ENCODE measurements at places on chromosomes 13 and 19. TPM values are rescaled to one million over a fixed set of nuclear protein-coding genes. Genes with fewer than 3 reads are reported as not detected.

GRCh38 chr13:95418946-95419345 lies 117.7 kb upstream of the ABCC4 start:
- H3K4me3 ChIP-seq: no peak overlapping the region
- no peaks in the 10 kb centered on the region for H3K27me3 ChIP-seq
- no peak for DNase-seq
- H3K27ac ChIP-seq: no peak overlapping the region
- no peaks in the 10 kb centered on the region for H3K36me3 ChIP-seq

Gene FBXL12
- total RNA-seq: 9.9 TPM

Gene ELOF1
- 33.5 TPM for total RNA-seq

- no peaks in the 10 kb centered on the region for H3K27me3 ChIP-seq
- DNase-seq: no peak
- no peaks in the 10 kb centered on the region for H3K4me1 ChIP-seq
- H3K27ac ChIP-seq: no peak overlapping the region
- H3K36me3 ChIP-seq: no peaks in the 10 kb centered on the region
Observed at GRCh38 chr19:18731562-18732008, 48.1 kb downstream of the CRTC1 start.

DNA sequence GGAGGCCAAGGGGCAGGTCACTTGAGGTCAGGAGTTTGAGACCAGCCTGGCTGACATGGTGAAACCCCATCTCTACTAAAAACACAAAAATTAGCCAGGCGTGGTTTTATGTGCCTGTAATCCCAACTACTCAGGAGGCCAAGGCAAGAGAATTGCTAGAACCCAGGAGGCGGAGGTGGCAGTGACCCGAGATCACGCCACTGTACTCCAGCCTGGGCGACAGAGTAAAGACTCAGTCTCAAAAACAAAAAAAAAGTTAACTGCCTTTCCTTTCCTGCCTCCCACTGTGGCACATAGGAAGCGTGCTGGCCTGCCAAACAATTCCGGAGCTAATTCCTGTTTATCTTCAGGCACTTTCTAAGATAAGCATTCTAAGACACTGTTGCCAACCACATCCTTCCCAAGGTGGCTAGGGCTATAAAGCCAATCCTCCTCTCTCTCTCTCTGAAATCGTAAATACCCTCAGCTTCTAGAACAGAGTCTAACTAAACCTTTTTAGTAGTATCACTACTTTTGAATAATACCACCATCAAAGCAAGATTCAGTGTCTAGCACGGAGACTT lies 21.6 kb downstream of the SLC25A30 start:
- H3K4me3 ChIP-seq: no peak overlapping the region
- H3K4me1 ChIP-seq: no peaks in the 10 kb centered on the region
- H3K36me3 ChIP-seq: peaks cover 83% of the 10 kb centered on the region
- H3K27ac ChIP-seq: no peak overlapping the region
- no peak for DNase-seq
- no peaks in the 10 kb centered on the region for H3K27me3 ChIP-seq

GRCh38 chr13:42645717-42646116 lies 71.8 kb downstream of the TNFSF11 start:
- no peaks in the 10 kb centered on the region for H3K36me3 ChIP-seq
- no peaks in the 10 kb centered on the region for H3K27me3 ChIP-seq
- H3K4me3 ChIP-seq: no peak overlapping the region

GRCh38 chr19:11465600-11465999 lies 15.2 kb downstream of the ELAVL3 start:
- no peaks in the 10 kb centered on the region for H3K27me3 ChIP-seq
- no peaks in the 10 kb centered on the region for H3K4me1 ChIP-seq
- H3K27ac ChIP-seq: no peak overlapping the region
- H3K4me3 ChIP-seq: no peak overlapping the region

Gene CGB5
- not detected for total RNA-seq

Gene ADAMTS10
- total RNA-seq: 7.9 TPM

DNA sequence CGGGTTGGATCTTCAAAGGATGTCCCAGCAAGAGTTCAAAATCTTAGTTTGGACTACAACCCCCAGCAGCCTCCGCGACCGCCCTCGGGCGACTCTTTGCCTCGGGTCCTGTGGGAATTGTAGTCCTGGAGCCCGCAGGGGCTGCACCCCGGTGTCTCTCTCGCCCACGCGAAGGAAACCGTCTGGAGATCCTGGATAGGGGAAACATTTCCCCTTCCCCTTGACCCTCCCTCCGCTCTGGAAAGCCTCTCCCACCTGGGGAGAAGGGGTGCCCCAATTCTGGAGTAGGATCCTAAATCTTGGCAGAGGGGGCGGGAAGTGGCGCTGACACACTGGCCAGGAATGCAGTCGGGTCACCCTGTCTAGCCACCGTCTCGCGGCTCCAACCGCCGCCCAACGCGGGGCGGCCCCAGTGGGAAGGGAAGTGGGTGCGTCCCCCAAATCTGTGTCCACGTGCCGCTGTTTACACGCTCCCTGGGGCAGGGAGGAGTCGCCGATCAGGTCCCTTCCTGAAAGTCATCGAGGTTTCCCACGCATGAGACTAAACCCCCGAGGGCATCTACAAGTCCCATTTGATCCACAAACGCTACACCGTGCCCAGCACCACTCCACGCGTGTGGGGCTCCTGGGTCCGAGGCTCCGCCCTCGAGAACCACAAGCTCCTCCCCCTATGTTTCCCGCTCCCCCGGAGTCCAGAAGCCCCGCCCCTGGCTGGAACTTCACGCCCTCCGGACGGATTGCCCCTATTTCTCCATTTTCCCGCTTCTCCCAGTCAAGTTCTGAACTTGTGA lies 761 bp upstream of the PPP1R13L start:
- peak; percentile 93 for DNase-seq
- peak overlapping the region; percentile 87 for H3K4me3 ChIP-seq
- no peaks in the 10 kb centered on the region for H3K36me3 ChIP-seq
- peak overlapping the region; percentile 93 for H3K27ac ChIP-seq
- no peaks in the 10 kb centered on the region for H3K27me3 ChIP-seq
- H3K4me1 ChIP-seq: no peaks in the 10 kb centered on the region

DNA sequence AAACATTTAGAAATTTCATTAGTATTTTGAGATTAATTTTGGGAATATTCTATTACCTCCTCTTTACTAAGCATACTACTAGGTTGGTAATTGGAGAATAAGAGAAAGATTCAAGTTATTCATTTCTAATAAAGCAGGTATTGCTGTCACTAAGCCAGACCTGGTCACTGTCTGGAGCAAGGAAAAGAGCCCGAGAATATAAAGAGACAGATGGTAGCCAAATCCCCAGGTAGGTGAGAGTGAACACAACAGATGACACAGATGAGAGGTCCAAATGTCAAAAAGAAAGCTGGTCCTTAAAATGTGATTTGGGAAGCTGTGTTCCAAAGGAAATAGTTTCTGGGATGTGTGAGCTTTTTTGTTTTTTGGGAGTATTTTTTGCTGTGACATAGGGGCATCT lies 128.6 kb downstream of the ZNF100 start:
- no peaks in the 10 kb centered on the region for H3K36me3 ChIP-seq
- DNase-seq: no peak
- no peak overlapping the region for H3K4me3 ChIP-seq
- no peaks in the 10 kb centered on the region for H3K27me3 ChIP-seq
- no peak overlapping the region for H3K27ac ChIP-seq

Gene PLK5
- not detected for total RNA-seq

DNA sequence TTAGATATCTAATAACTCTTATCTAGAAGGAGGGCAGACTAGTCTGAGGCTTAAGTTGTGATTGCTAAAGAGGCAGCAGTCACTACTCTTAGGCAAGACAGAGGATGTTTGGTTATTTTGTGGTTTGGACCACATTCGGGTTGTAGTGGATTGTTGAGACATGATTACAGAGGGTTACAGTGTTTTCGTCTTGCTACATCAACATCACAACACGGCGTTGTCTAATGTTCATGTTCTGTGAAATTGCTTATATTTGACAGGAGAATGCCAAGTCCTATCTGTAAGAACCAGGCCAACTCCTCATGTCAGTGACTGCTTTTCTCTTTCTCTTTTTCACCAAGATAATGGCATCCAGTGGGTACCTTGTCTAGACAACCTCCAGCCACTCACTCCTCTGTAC lies 16.8 kb upstream of the TM9SF2 start:
- DNase-seq: no peak
- H3K4me1 ChIP-seq: no peaks in the 10 kb centered on the region
- H3K27me3 ChIP-seq: no peaks in the 10 kb centered on the region
- no peaks in the 10 kb centered on the region for H3K36me3 ChIP-seq
- no peak overlapping the region for H3K4me3 ChIP-seq
- no peak overlapping the region for H3K27ac ChIP-seq

DNA sequence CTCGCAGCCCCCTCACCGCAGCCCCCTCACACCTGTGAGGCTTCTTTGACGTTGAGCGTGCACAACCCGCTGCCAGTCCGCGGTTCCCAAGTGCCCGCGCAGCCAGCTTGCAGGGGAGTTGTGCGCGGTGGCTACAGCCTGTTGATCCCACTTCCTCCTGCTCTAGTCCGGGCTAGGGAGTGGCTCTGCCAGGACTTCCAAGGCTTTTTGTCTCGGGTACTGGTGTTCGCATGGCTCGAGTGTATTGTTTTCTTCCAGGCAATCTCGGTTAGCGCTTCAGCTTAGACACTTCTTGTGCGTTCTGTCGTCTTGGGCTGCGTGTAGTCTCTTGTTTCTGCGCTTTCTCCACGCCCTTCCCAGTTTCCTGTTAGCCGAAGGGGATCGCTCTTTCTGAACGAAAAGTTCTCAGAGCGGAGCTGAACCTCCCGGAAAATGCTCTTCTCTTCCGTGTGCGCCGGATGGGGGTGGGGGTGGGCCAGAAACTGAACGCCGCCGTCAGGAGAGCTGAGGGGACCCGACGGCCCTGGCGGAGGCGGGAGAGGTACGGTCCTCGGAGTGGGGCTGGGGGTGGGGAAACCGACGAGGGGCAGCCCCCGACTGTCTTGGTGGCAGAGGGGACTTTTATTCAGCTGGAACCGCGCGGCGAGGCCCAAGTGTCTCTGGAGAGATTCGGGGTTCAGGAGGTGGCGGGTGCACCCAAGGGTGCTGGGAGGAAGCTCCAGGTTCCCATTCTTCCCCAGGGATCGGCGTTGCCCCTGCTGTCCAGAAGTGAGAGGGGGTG lies 697 bp upstream of the DGKH start:
- no peaks in the 10 kb centered on the region for H3K36me3 ChIP-seq
- DNase-seq: peak; percentile 52
- H3K27me3 ChIP-seq: no peaks in the 10 kb centered on the region
- H3K4me1 ChIP-seq: peaks cover 3% of the 10 kb centered on the region

Gene IGFL3
- total RNA-seq: not detected

DNA sequence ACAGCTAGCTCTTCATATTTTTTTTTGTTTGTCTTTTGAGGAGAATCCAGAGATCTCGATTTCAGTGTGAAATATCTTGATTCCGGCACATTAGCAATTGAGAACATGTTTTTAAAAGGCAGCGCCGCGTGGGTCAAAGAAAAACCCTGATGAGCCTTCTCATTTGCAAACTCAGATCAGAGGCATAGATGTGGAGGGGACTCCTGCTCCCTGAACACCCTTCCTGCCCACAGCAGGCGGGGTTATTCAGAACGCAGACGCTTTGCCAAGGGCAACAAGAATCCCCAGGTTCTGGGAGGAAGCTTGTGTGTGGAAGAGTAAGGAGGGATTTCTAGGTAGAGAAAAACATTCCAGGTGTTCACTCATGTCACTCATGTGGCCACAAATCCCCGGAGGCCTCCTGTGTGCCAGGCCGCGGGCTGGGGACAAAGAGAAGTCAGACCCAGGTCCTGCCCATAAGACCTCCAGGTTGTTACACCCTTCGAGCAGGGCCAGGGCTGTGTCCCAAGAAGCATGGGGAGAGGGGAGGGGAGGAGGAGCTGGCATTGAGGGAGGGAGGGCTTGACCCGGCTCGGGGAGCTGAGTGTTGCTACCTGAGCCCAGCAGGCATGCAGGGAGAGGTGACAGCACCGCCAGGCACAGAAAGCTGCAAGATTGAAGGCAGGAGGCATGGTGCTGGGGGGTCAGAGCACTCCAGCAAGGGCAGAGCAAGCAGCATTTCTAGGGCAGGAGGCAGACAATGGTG lies 15.9 kb upstream of the IGLON5 start:
- no peaks in the 10 kb centered on the region for H3K27me3 ChIP-seq
- no peaks in the 10 kb centered on the region for H3K36me3 ChIP-seq
- no peak overlapping the region for H3K27ac ChIP-seq
- no peak for DNase-seq
- H3K4me1 ChIP-seq: no peaks in the 10 kb centered on the region

Gene ATP8A2
- not detected for total RNA-seq

GRCh38 chr13:73450583-73450982 lies 391.8 kb downstream of the KLF5 start:
- H3K27me3 ChIP-seq: no peaks in the 10 kb centered on the region
- no peak overlapping the region for H3K4me3 ChIP-seq
- H3K27ac ChIP-seq: no peak overlapping the region
- no peaks in the 10 kb centered on the region for H3K4me1 ChIP-seq
- no peak for DNase-seq
- no peaks in the 10 kb centered on the region for H3K36me3 ChIP-seq

- no peaks in the 10 kb centered on the region for H3K4me1 ChIP-seq
- H3K27ac ChIP-seq: no peak overlapping the region
- H3K36me3 ChIP-seq: no peaks in the 10 kb centered on the region
- H3K27me3 ChIP-seq: no peaks in the 10 kb centered on the region
- no peak overlapping the region for H3K4me3 ChIP-seq
Observed at GRCh38 chr13:69418319-69418718, 689.3 kb upstream of the ATXN8OS start.

DNA sequence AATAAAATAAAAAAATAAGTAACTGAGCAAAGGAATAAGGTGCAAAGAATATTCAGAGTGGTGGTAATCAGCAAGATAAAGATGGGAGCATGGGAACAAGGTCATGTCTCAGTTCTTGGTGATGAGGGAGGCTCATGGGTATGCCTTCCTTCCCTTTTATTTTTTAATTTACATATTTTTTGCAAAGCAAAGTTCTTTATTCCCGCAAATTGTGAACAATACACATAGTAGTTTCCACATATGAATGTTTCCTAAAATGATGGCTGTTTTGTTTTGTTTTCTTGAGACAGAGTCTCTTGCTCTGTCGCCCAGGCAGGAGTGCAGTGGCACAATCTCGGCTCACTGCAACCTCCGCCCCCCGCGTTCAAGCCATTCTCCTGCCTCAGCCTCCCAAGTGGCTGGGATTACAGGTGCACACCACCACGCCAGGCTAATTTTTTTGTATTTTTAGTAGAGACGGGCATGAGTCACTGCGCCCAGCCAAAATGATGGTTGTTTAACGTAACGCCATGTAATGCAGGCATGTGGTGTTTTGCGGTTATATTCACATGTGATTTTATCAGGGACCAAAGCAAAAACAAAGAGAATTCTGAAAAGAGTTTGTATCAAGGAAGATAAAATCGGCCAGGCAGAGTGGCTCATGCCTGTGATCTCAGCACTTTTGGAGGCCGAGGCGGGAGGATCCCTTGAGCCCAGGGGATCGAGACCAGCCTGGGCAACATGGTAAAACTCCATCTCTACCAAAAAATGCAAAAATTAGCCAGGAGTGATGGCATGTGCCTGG lies 4.5 kb upstream of the ADGRE2 start:
- H3K4me1 ChIP-seq: no peaks in the 10 kb centered on the region
- no peak overlapping the region for H3K4me3 ChIP-seq
- H3K36me3 ChIP-seq: no peaks in the 10 kb centered on the region
- H3K27ac ChIP-seq: no peak overlapping the region

- H3K4me1 ChIP-seq: no peaks in the 10 kb centered on the region
- no peak overlapping the region for H3K27ac ChIP-seq
- DNase-seq: no peak
Observed at GRCh38 chr13:102293723-102294122, 108.1 kb downstream of the FGF14 start.

Gene KLK12
- not detected for total RNA-seq

Gene CCDC122
- 2.1 TPM for total RNA-seq

- no peak overlapping the region for H3K27ac ChIP-seq
- H3K36me3 ChIP-seq: no peaks in the 10 kb centered on the region
- H3K27me3 ChIP-seq: no peaks in the 10 kb centered on the region
- no peak for DNase-seq
Observed at GRCh38 chr13:112132142-112132541, 65.2 kb downstream of the SOX1 start.

GRCh38 chr19:1001538-1002166 lies 1.4 kb downstream of the GRIN3B start:
- H3K36me3 ChIP-seq: no peaks in the 10 kb centered on the region
- DNase-seq: no peak
- no peak overlapping the region for H3K27ac ChIP-seq
- no peaks in the 10 kb centered on the region for H3K4me1 ChIP-seq

Gene S1PR4
- 0.53 TPM for total RNA-seq
